Aorta (tissue), 5 donors: ENCODE measurements at places on chromosomes 11 and 22. TPM values are rescaled to one million over a fixed set of nuclear protein-coding genes. Genes with fewer than 3 reads are reported as not detected.

DNA sequence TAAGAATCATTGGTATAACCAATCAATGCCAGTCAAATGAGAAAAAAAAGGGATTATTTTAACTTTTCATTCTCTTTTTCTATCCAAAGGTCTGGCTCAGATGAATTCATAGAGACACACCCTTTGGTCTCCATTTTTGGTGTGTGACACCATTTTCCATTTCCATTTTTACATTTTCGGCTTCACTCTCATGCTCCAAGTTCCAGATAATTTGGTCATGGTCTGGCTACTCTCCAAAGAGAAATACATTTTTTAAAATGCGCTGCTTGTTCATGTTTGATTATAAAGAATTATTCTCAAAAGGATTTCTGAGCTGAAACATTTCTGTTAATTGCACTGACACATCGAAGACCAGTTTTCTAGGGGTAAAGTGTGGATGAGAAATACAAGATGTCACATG lies 51.6 kb upstream of the FIBIN start:
- DNase-seq: no peak

DNA sequence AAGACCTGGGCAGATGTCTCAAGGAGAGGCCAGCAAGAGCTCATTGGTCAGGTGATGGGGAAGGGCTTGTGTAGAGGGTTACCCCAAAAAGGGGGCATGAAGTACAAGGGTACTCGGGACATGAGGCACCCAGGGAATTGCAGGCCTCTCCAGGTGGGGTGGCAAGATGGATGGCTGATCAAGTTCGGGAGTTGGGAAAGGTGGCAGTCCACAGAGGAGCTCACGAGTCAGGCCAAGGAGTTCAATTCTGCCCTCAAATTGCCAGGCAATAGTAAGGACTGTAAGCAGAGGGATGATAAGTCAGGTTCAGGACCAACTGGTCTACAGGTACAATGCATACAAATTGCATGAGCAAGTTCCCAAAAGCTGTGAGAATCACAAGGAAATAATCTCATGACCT lies 42.3 kb upstream of the SLC25A1 start:
- no peak for DNase-seq

Gene ALX4
- not detected for total RNA-seq

DNA sequence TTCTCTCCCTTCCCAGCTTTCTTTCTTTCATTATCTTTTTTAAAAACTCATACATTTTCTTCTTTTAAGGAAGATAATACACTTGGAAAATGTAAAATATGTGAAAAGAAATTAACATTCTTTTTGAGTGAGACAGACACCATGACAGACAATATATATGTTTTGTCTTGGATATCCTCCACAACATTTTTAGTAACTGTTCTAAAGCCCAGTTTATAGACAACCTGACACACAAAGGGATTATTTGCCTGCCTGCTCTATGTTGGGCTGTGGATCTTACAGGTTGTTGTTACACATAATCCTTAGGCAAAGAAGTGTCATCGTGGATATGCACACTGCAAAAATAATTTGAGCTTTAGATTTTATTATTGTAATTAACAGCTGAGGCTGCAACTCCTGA lies 301.4 kb upstream of the PDGFD start:
- DNase-seq: no peak

GRCh38 chr11:23932485-23932898 lies 564.4 kb upstream of the LUZP2 start:
- no peak for DNase-seq

DNA sequence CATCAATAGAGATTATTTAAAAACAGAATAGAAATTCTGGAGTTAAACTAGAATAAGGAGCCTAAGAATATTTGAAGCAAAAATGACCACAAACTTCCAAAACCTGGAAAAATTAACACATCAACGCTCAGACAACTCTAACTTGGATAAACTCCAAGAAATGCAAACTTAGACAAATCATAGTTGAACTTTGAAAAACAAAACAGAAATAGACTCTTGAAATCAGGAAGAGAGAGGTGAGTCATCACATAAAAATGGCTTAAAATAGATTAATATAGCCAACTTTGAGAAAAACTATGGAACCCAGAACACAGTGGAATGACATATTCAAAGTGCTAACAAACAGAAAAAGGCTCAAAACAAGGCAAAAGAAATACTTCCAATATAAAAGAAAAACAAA lies 974.2 kb downstream of the JRKL start:
- no peak for DNase-seq

- DNase-seq: no peak
These were observed 43.9 kb downstream of the ZNF280B start for GRCh38 chr22:22464541-22465054.

Gene GPHA2
- not detected for total RNA-seq
